ENCODE measurements at places on chromosomes 1 and 21.

DNA sequence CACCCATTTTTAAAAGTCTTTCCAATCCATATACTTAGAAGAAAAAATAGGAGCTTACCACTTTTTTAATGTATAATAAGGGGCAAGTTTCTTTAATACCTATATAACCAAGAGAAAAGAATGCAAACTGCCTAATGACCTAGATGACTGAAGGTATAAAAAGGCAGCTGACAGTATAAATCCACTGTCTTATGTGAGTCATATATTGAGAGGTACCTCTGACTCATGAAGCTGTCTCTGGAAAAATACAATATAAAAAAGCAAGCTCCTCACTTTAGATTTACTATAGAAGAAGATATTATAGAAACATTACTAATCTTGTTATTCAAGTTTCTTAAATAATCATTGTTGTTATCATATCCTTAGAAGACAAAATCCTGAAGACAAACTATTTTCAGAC is 144.2 kb downstream of the VAV3 start:
- no peak for DNase-seq

DNA sequence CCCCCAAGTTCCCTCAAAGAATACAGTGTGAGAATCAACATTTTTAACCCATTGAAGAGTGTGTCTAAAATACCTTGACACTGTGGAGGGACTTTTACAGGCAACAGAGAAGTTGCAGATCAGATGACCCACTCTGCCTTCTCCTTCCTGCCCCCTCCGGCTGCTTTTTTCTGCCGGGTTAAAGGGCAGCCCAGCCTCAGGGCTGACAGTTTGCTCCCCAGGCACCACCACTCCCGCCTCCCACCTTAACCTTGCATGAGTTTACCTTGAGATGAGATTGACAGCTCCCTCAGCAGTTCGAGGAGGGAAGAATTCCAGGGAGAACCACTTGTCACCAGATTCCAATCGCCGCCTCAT is 3.2 kb downstream of the MTHFR start:
- no peak for DNase-seq

DNA sequence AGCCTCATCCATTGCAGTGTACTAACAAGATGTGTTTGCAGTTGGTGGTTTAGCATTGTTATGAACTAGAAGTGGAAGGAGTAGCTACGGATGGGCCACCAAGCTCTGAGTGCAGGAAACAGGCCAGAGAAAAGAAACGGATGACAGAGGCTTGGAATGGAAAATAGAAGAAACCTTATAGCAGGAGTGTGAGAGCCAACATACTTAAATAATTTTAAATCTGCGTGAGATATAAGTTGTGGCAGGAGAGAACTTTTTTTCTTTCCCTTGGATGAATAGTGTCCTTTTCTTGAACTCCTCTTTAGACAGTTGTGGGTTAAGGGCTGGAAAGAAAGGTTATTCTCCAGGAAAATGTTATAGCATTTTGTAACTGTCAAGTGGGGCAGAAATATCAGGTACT is 54.2 kb downstream of the RGL1 start:
- no peak for DNase-seq

DNA sequence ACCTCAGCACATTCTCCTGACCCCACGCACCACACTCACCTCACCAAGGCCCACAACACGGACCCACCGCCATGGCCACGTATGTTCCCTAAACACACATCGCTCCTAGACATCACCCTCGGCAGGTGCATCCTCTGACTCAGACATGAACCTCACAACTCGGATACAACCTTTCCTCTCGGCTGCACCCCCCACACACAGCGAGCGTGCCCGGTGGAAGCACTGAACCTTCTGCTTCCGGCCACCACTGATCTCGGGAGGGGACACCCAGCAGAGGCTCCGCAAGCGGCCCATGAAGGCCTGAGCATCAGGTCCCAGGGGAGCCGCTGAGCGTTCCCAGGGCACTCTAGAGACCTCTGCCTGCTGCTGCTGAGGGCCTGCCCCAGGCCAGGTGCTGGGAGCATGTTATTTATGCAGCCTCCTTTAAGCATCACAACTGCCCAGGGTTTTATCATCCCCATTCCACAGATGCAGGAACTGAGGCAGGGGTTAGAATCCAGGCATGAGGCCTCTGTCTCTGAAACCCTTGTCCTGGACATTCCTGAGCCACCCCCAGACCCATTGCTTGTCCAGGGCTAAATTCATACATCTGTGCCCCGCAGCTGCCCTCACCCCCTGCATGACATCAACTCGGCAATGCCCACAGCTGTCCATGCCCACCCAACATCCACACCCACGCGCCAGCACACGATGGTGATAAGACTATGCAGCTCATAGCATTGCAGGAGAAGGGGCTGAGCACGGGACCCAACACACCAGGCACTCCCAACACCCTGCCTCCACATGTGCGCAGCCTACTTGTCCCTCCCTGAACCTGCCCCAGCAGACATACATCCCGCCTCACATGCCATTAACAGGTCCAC is 27.0 kb downstream of the SDC3 start:
- no peak for DNase-seq

DNA sequence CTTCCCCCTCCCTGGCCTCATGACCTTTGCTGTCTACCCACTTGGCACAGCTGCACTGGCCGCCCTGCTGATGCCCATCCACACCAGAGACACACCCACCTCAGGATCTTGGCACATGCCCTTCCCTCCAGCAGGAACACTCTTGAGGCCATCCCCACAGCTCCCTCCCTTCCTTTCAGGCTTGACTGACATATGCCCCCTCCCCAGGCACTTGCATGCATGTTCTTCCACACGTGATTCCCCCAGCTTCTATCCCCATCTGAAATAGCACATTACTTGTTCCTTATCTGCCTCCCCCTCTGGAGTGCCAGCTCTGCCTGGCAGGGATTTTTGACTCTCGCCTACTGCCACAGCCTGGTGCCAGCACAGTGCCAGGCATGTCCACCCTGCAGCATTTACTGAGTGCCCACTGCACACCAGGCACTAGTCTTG is 98.5 kb upstream of the SLC25A33 start:
- no peak for DNase-seq

GRCh38 chr1:232891071-232891470 is 59.3 kb upstream of the NTPCR start:
- peak; percentile 80 for DNase-seq

- no peak for DNase-seq
Measured at GRCh38 chr1:107480548-107481415, 339.9 kb downstream of the NTNG1 start.
